ENCODE measurements at places on chromosomes 16 and 17.

GRCh38 chr17:82370471-82371332 lies 863 bp upstream of the UTS2R start:
- DNase-seq: no peak

DNA sequence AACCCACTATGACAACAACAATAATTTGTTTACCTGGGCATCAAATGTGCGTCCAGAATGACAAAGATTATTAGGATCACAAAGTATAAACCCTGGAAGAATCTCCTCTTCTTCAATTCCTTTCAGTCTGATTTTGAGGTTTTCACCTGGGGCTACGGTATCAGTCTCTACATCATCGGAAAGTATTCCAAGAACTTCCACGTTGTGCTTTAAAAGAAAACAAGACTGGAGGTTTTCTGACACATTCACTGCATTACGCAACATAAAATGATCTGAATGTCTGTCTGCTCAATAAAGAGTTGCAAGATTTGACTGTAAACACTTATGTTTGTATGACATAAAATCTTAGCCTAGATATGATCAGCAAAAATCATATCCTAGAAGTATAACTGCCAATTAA lies 26.0 kb upstream of the RSL1D1 start:
- DNase-seq: peak; percentile 25

DNA sequence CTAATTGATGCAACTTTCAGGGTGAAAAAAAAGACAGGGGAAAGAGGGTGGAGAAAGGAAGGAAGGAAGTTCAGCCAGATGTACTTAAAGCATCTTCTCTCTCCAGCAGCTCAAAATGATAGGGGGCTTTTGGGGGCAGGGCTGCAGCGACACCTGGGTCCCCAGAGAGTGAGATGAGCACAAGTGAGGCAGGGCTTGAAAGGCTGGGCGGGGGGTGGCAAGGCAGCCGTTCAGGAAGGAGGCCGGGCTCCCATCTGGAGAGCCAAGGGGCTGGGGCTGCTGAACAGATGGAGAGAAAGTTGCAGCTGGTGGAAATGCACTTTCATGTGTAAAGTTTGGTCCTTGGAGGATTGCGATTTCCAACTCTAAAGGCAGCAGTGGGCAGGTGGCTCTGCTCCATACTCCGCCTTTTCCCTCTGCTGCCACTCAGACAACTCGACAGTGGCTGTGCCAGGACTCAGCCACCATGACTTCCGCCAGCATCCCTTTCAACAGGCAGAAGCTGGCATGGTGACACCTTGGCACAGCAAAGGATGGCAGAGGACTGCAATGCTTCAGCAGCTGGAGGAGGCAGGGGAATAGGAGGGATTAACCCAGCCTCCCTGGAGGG lies 7.7 kb downstream of the SLC35B1 start:
- DNase-seq: no peak

DNA sequence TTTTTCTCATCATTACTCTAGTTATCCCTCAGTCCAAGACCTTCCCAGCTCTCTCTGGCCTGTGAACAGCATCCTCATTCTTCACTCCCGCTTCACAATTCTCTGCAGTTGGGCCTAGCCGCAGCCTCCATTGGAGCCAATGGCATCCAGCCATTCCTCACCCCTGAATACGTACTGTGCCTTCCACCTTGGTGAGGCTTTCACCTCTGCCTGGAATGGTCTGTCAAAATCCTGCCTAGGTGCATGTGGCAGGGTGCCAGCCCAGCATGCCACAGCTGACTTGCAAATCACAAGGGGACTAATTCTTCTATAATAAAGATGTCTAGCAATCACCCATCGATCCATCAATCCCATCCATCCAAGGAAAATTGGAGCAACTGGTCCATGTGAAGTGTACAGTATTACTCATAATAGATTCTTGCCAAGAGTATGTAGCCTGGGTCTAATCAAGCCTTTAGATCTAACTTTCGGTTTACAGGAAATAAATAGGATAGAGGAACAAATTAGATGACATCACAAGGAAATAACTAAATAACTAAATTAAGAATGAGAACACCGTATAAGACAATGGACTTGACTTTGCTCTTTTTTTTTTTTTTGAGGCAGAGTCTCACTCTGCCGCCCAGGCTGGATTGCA lies 5.1 kb upstream of the CX3CL1 start:
- DNase-seq: no peak

DNA sequence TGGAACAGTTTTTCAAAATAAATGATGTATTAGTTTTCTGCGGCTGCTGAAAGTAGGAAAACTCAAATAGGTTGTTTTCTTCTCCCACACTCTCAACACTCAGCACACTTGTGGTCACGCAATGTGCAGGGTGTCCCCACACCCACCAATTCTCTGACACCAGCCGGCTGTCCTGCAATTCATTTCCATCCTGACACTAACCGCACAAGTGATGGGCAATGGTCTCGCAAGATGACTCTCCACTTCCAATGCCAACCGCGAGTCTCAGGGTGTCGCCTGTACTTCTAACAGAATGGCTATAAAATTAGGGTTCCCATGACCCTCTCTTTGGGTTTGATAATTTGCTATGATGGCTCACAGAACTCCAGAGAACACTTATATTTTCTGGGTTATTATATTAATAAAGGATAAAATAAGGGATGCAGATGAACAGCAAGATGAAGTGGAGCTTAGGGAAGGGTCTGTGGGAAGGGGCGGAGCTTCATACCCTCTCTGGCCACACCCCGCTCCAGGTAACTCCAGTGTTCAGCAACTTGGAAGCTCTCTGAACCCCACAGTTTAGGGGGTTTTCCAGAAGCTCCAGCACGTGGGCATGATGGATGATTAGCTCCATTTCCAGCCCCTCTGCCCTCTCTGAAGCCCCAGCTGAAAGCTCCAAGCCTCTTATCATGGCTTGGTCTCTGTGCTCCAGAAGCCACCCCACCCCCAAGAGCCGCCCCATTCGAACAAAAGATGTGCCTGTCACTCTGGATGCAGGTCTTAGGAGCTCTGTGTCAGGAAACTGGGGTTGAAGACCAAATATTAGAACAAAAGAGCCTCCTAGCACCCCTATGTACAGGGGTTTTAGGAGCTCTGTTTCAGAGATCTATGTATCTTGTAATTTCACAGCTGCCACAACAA lies 19.8 kb downstream of the TAF1C start:
- no peak for DNase-seq

DNA sequence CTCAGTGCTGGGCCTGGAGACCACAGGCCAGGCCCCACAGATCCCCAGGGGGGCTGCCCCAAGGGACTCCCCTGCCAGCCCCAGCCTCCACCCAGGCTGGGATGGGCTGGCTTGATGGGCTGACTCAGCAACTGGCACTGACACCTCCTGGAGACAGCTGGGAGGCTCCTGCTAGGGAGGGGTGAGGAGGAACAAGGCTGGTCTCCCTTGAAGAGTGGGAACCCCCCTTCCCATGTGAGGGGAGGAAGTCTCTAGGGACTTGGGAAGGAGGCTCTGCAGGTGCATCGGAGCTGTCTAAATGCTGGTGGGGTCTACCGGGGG lies 10.4 kb downstream of the NHERF1 start:
- DNase-seq: no peak

DNA sequence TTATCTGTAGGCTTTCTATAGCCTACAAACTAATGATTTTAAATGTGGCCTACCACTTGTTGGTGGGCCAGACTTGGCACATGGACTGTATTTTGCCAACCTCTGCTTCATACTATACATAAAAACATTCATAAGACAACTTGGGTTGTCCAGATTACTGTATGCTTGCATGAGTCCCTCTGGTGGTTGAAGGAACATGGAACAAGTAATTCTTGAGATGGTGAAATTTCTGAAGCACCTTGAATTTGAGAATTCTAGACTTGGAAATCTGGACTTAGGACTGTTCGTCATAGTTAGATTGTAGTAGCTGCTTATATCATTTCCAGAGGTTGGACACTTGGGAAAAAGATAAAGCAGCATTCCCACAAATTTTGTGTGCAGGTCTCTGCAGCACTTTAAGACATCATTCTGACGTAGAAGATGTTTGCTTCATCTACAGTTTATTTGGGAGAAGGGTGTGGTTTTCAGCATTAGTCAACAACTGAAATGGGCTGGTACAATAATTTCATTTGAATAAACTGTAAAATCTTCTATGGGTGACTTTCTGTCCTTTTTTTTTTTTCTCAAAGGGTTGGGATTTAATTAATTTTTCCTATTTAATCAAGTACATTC lies 31.2 kb downstream of the NFATC3 start:
- DNase-seq: peak; percentile 26
